ENCODE measurements at places on chromosomes 5 and 9.

GRCh38 chr5:9329125-9329524 is 216.8 kb downstream of the SEMA5A start:
- no peak for DNase-seq

DNA sequence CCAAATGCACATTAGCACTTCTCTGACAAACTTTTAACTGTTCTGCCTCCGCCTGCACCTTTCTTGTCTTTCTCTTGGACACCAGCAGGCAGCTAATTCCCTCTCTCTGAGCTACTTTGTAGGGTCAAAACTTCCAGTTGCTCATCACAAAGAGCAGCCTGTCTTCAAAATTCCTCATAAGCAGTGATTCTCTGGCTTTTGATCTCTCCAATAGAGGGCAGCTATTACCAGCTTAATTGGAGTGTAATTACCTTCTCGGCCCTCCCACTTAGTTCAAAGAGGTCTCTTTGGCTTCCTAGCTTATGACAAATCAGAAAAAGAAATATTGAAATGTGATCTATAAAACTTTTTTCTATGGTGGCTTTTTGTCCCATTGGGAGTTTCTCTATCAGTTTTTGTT is 43.6 kb upstream of the RAD23B start:
- DNase-seq = no peak

- no peak for DNase-seq
Measured at GRCh38 chr9:114677418-114677817, 4.6 kb downstream of the TEX48 start.

GRCh38 chr5:164303646-164304215 is 798.3 kb downstream of the MAT2B start:
- no peak for DNase-seq
